Muscle of arm (tissue), 14 donors: ENCODE measurements at places on chromosomes 3 and 15. TPM values are rescaled to one million over a fixed set of nuclear protein-coding genes. Genes with fewer than 3 reads are reported as not detected.

DNA sequence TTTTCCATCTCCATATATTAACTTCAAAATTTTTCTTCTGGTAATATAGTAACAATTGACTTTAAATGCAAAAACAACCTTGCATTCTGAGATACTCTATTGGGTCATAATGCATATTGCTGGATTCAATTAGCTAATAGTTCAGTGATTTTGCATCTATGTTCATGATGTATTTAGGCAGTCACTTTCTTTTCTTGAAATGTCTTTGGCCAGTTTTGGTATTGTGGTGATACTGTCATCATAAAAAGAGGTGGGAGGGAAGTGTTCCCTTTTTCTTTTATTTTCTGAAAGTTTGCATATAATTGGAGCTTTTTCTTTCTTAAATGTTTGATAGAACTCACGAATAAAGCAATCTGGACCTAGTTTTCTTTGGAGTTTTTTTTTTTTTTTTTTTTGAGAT lies 67.4 kb upstream of the ZNF148 start:
- no peak for DNase-seq

- no peak for DNase-seq
These were observed 16.9 kb upstream of the FAM107A start for GRCh38 chr3:58594117-58594516.

DNA sequence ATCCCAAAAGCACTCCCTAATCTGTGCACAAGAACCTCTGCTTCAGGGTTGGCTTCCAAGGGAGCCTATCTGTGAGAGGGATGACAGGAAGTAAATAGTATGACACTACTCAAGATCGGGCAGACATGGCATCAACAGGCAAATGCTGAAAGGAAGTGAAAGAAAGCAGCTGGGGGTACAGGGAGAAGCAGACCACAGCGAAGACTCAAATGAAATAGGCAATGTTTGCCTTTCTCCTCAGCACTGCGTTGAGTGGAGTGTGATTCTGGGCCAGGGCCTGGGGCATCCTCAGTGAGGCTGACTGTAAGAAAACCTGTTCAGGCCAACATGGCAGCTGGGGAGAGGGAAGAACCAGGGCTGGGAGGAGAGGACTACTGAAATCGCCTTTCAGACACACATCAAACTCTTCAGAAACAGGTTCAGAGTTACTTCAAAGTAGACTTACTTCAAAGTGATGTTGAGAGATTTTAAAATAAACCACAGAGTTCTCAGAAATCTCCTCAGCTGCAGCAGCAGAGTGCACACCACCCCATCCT lies 96.6 kb downstream of the SLC9A9 start:
- no peak for DNase-seq

DNA sequence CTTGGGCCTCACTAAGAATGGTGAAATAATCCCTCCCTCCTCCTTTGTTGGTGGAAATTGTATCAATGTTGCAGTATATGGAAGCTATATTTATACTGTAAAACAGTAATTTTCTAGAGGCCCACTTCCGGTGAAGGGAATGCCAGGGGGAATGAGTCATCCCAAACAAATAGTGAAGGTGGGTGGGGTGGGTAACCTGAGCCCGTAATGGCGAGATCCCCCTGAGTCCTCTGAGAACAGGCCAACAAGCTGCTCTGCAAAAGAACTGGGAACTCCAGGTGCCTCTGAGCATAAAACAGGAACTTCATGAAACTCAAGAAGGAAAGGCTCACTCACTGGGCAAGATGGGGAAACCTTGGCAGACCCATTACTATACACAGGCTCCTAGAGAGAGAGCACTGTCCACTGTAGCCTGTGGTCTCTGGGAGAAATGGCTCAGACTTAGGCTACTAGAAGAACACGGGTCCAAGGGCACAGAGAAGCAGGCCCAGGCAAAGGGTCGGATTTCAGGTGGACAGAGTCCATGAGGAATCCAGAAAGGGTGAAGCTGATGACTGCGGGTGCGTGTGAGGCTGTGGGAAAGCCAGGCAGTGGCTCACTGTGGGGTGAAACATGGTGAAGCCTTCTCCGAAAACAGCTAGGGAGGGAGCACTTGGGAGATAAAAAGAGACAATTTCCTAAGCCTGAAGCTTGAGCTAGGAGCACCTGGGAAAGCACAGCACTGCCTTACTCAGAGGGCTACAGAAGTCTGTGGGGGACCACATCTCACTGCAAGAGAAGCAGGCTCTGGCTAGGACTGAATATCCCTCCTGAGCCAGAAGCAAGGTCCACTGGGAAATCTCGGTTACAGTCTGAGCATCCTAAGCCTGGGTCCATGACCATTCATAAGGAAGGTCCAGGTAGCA lies 19.8 kb downstream of the LARP6 start:
- DNase-seq, result peak; percentile 74

DNA sequence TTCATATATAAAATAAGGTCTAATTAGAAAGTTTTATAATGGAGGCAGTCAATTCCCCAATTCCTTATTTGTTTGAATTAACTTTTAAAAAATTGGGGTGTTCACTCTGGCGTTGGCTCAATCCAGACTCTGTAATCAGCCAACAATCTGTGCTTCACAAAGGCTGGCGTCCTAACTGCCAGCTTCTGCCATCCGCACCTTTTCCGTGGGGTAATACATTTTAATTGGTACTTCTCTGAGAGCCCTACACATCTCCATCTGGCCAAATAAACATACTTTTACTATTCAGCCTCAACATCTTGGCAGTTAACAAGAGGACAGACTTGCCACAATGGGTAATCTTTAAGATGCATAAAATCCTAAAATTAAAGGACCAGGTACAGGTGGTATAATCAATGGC lies 125.2 kb upstream of the CCNL1 start:
- DNase-seq, result no peak

DNA sequence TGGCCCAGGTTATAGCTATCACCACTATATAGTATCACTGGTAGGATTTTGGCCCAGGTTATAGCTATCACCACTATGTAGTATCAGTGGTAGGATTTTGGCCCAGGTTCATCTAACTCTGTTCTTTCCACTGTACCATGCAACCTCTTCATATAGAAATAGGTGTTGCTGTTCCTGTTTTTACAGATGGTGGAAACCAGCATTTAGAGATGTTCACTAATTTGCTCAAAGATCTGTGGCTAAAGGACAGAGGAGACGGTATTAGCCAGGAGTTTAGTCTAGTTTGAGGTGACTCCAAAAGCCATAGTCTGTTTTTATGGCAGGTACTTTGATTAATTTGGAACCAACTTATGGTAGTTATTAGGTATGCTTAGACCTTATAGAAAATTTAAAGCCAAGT lies 3.1 kb downstream of the LRCH3 start:
- DNase-seq, result no peak

- no peak for DNase-seq
These were observed 21.7 kb downstream of the ATG3 start for GRCh38 chr3:112539825-112540650.

DNA sequence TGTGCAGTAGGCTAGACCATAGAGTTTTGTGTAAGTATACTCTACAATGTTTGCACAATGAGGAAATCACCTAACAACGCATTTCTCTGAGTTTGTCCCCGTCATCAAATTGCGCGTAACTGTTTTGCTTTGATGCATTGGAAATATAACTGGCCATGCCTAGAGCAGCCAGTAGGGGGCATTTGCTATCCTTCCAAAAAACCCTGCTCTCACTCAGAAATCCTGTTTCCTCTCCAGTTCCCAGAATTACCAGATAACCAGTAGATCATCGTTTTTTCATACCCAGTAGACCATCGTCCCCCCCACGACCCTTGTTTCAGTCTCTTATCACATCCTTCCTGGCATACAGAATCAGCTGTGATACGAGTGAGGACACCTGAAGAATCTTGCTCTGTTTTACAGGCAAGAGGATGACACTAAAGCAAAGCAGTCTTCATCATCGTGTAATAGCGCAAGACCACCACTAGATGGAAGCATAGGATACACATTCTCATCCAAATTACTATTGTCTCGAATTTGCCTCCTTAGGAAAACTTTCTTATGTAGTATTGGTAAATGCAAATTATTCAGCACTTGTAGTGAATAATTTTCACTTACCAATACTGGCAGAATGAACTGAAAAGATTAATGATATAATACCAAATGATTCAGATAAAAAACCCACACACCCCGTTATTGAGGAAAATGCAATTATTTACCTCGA lies 4.4 kb upstream of the GABRR3 start:
- DNase-seq, result peak; percentile 87

- no peak for DNase-seq
These were observed 27.1 kb downstream of the CLRN1 start for GRCh38 chr3:150945226-150946032.

DNA sequence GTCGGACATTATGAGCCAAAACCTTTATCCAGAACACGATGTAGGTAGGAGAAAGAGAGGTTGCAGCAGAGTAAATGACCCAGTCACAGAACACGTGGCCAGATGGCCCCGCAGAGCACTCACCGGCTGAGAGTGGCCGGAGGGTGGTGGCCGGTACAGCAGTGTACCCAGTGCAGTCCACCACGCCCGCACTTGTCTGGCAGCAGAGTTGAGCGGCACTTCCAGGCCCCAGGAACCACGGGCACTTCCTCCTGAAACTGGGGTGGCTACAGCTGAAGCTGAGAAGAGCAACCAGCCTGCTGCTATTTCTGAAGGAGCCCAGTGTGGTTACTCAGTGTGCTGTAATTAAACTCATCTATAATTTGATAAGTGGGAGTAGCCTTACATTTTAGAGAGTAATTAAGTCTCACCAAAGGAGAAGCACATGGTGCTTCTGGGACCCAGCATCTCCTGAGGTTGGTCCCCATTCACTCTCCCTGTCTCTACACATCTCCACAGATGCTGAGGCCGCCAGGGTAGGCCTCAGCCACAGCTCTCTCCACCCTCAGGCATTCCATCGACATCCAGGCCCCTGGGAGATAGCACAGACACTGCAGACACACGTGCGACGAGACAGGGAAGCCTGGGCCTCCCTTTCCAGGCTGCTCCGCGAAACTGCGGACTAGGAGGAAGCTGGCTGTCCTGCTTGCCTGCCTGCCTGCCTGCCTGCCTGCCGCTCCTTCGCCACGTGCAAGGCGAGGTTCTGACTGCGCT lies 49.8 kb downstream of the BDH1 start:
- DNase-seq, result no peak

DNA sequence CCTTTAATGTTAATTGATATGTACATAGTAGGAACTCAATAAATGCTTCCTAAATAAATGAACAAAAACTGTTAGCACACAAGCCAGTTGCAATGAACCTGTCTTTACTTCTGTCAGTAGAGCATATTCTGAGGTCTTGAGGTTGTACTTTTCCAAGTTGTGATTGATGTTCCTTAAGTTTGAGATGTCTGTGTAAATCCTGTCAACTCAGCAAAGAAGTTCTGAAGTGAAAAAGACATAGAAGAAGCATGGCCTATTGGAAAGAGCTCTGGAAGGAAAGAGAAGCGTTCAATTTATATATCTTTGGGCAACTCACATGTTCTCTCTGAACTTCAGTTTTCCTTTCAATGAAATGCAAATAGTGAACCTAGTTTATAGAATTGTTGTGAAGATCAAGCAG lies 269.9 kb downstream of the AGBL1 start:
- no peak for DNase-seq

- DNase-seq, result no peak
These were observed 223.6 kb upstream of the CTNNB1 start for GRCh38 chr3:40975711-40976121.

DNA sequence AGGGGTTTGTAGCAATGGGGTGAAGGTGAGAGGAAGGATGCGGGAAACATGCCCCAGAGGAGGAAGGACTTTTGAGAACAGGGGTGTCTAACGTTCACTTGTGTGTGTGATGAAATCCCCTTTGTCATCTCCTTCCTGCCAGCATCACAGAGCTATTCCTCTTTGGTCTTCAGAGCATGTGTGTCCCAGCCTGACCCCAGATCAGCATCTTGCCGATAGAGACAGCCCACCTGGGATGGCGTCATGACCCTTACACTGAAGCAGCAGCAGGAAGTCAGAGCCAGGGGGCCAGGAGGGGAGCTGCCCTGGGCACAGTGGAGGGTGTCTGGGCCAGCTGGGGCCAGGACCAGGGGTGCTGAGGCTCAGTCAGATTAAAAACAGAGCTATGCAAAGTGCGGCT lies 29.9 kb upstream of the GRIP2 start:
- no peak for DNase-seq

DNA sequence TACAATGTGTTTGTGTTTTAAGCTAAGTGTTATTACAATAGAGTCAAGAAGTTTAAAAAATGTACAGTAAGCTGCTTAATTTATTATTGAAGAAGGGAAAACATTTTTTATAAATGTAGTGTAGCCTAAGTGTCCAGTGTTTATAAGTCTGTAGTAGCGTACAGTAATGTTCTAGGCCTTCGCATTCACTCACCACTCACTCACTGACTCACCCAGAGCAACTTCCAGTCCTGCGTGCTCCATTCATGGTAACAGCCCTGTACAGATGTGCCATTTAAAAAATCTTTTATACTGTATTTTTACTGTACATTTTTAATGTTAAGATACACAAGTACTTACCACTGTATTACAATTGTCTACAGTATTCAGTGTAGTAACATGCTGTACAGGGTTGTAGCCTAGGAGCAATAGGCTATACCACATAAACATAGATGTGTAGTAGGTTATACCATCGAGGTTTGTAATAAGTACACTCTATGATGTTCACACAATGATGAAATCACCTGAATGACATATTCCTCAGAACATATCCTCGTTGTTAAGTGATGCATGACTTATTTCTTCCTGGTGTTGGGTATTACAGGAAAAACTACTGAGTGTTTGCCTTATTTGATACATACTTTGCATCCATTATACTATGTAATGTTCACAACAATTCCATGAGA lies 156.6 kb upstream of the NUDT16 start:
- DNase-seq, result no peak

DNA sequence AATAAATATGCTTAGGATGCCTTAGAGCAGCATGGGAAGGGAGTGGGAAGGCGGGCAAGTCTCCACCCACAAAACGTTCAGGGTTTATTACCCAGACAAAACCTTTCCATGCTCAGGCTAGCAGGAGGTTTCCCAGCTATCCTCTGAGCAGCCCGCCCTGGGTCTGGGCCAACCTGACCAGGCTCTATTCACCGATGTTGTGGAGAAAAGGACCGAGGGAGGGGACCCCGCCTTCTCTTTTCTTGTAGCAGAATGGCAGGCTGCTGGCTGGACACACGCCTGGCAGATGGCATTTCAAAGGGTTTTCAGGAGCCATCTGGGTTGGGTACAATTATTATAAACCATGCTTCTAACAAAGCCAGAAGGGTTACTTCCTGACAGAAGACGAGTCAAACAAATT lies 540.9 kb downstream of the MAGI1 start:
- DNase-seq, result no peak

The UROC1 gene
- not detected for polyA plus RNA-seq

The COMMD4 gene
- 31.6 TPM for polyA plus RNA-seq

The IVD gene
- 43.8 TPM for polyA plus RNA-seq

The IQCF2 gene
- polyA plus RNA-seq, result not detected

The TMEM207 gene
- polyA plus RNA-seq, result not detected

The ICE2 gene
- polyA plus RNA-seq, result 46.4 TPM

The OR5K2 gene
- polyA plus RNA-seq, result not detected

The TICRR gene
- polyA plus RNA-seq, result 5.1 TPM

The NANOGP8 gene
- polyA plus RNA-seq, result 0.40 TPM

The TMC3 gene
- 0.11 TPM for polyA plus RNA-seq

The TEX55 gene
- not detected for polyA plus RNA-seq

The HACL1 gene
- 6.7 TPM for polyA plus RNA-seq
